Effector CD8-positive, alpha-beta T cell (primary cell): ENCODE measurements at places on chromosomes 2 and 18.

DNA sequence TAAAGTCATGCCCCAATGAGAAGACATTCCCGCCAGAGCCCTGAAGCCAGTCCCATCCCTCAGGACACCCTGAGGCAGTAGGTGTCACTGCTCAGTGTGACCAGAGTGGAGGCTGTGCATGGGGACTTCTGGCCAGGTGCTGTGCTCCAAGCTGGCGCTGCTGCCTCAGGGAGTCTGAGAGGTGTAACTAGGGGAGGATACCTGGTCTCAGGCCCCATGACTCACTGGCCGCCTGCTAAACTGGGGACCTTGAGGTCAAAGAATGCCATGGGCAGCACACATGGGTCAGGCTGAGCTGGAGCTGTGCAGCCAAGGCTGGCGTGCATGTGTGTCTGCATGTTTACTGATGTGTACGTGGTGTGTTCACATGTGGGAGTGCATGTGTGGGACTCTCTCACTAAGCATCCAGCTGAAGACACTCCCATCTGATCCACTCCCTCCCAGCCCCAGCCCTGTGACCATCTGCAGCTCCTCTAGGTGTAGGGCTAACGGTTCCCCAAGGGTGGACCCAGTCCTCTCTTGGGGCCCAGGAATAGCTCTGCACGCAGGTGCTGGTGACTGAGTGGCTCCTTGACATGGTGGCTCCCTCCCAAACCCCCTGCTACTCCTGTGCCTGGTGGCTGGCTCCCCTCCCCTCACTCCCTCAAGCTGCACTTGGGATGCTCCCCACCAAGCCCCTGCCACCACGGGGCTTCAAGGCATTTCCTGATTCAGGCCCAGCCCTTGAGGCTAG is 16.5 kb downstream of the HS6ST1 start:
- DNase-seq = no peak

GRCh38 chr2:238863749-238864206 is 15.9 kb downstream of the TWIST2 start:
- DNase-seq = no peak

DNA sequence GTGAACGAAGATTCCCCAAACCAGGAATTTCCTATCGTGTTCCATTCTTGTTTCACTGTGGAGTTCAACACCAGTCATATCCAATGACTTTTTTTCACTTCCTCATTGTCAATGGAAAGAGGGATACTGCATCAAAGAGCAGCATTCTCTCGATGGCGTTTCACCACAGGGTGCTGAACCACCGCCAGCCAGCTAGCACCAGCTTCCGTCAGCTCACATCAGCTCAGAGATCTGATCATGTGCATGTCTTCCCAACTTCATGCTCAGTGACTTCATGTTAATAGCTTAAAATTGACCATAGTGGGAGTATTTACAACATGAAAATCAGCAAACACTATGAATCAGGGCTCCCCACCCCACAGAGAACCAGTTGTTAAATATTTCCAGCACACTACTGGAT is 359.9 kb downstream of the TNS1 start:
- no peak for DNase-seq

- DNase-seq = no peak
Observed at GRCh38 chr18:58021504-58021903, 22.5 kb upstream of the NEDD4L start.

- no peak for DNase-seq
Observed at GRCh38 chr18:8489761-8490160, 119.5 kb upstream of the RAB12 start.

GRCh38 chr2:224031358-224031970 is 7.6 kb downstream of the SERPINE2 start:
- DNase-seq = no peak

DNA sequence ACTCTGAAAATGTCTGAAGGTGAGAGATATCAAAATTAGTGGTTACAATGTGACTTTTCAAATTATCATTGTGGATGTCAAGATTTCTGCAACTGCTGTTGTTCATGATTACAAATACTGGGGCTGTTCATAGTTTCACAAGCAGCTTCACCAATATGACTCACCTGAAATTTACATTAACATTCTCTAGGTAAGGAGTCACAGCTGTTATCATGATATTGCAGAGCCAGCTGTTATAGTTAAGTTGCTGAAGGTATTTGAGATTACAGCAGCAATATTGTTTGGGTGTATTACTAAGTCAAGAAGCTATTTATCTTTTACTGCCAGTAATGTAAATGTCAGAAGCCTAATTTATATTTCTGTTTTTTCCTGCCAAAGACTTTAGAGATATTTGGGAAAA is 140.0 kb downstream of the MC4R start:
- DNase-seq = no peak

- DNase-seq = no peak
Observed at GRCh38 chr2:115807276-115807675, 1364.8 kb downstream of the DPP10 start.

DNA sequence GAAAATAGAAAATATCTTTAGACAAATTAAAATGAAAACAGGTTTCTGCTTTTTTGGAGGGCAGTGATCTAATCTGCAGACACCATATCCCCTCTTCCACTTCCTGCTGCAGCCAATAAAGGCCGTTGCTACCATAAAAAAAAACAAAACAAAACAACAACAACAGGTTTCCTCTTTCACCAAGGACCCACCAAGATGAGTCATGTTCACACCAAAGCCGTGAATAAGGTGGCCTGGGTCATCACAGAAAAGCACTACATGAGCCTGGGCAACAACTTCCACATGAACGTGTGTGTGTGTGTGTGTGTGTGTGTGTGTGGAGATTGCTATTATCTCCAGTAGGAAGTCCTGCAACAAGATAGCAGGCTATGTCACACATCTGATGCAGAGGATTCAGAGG is 24.8 kb upstream of the TFCP2L1 start:
- no peak for DNase-seq

- no peak for DNase-seq
Observed at GRCh38 chr2:159457589-159457988, 158.8 kb downstream of the BAZ2B start.

GRCh38 chr18:63604791-63605567 is 17.8 kb downstream of the SERPINB13 start:
- no peak for DNase-seq

DNA sequence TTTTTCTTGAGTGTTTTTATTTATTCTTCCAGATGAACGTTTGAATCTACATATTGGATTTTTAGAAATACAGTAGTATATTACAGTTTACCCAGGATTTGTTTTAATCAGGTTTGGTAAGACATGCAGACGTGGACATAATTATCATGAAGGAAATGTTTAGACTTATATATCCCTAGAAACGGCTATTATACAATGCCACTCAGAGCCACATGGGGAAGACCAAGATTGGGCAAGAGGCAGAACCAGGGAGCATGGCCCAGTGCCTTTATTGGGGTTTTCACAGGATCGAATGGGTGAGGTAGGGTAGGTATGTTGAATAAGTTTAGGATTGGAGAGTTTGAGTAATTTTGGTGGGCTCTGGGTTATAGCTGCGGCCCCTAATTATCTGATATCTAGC is 212.2 kb downstream of the CAMKMT start:
- no peak for DNase-seq

DNA sequence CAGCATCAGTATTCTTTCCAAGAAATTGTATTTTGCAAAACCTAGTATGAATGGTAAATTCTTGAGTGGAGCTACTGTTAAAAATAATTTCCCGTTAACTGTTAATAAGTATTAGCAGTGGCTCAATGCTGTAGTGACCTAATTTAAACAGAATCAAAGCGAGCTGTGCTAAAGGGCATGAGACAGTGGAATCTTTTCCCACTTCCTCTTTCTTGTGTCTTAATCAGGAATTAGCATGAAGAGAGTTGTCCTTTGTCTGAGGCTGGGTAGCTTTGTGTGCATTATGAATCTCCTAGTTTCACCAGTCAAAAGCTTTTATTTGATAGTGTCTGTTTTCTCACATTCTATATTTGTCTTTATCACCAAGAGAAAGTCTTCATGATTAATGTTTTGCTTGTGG is 298.8 kb upstream of the GCFC2 start:
- no peak for DNase-seq

- no peak for DNase-seq
Observed at GRCh38 chr2:192578780-192579179, 384.0 kb upstream of the TMEFF2 start.

GRCh38 chr2:224764565-224765236 is 48.5 kb upstream of the CCDC195 start:
- DNase-seq = no peak

DNA sequence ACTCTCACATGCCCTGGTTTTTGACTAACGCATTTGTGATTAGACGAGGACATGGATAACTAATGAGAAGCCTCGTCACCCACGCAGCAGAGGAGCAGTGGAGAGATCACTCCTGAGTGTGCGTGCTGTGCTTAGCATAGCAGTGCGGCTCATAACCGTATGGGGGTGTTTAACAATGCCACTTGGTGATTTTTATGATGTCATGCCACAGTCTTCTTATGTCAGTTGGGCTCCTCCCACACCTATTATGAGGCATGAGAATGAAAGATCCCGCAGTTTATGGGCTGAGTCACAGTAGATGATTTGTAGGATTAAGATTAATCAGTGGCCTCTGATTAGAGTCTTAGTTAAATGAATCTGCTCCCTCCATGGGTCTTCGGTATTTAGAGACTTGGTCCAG is 2.5 kb upstream of the SMIM21 start:
- DNase-seq = no peak

DNA sequence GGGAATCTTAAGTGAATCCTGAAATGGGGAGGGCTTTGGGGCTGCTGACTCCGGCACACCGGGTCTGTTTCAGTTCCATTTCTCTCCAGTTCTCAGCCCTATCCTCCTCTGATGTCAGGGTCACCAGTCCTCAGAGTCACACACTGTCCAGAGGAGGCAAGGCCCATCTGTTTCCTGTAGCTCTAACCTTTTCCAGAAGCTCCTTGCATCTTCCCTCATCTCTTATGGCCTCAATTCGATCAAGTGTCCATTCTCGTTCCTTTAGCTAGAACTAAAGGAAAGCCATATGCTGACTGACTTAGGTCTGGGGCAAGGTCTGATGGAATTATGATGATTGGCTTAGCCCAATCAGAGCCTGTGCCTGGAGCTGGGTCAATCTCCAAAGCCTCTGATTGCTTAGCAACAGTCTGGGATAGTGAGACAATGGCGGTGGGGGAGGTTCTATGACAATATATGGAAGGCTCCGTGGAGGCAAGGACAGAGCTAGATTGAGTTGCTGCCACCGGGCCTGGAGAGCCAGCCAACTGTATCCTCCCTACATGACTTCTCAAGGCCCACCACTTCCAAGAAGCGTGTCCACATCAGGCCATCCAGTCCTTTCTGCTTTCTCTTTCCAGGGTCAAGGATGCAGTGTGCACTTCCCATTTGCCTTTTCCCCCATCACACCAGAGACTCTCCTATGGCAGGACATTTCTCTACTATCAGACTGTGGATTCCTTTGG is 5.2 kb downstream of the ANKRD53 start:
- DNase-seq = no peak

- DNase-seq = no peak
Observed at GRCh38 chr2:239777219-239777618, 247.9 kb downstream of the NDUFA10 start.

GRCh38 chr2:92072461-92073035 is 2798.7 kb upstream of the TEKT4 start:
- DNase-seq = no peak

GRCh38 chr18:58562146-58562998 is 66.5 kb downstream of the ALPK2 start:
- no peak for DNase-seq

DNA sequence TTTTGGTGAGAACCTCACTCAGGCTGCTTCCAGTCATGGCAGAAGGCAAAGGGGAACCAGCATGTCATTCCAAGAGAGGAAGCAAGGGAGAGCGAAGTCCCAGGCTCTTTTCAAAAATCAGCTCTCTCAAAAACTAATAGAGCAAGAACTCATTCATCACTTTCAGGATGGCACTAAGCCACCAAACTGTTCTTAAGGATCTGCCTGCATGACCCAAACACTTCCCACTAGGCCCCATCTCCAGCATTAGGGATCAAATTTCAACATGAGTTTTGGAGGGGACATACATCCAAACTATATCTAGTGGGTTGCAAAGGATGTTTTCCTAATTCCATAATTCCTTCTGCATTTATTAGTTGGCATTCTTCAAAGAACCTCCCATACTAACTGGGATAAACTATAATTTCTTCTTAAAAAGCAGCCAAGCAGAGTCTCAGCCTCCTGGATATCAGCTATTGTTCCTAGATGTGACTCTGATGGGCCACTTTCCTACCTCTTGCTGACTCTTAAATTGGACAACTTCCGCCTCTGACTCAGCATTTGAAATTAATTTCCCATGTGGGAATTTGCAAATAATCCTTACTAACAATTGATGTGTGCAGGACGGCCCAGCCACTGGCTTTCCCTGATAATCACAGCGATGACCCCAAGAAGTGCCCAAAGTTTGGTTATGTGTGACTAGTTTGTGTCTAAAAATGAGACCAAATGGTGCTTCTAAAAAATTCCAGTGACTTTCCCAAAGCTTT is 5.5 kb upstream of the REV1 start:
- DNase-seq = no peak

DNA sequence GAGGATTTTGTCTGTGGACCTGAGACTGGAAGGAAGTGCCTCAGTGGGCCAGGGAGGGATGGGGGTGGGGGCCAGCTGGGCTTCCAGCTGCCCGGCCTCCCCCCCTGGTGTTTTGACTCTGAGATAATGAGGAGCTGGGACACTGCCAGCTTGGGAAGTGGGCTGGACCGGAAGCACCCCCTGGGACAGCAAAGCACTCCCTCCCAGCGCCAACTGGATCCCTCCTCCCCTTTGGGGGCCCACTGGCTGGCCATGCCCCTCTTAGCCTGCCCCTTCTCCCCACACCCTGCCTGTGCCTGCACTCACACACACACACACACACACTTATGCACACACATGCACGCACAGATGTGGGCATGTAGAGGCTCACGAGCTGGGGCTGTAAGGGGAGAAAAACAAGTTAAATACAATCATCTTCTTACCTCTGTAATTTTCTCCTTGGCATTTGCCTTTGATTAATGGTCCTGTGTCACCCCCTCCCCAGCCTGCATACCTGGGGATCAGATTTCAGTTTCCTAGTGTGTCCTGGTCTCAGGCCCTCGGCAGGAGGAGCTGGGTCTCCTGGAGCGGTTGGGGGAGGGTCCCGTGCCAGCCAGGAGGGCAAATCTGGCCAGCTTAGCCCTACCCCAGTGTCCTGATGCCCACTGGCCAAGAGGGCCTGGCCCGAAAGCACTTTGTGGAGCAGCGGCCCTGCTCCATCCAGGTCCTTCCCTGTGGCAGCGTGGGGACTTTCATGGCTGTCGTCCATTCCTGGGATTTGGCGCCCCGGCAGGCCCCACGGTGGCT is 3.6 kb downstream of the ITM2C start:
- no peak for DNase-seq

GRCh38 chr18:48583573-48583972 is 44.7 kb downstream of the CTIF start:
- no peak for DNase-seq

DNA sequence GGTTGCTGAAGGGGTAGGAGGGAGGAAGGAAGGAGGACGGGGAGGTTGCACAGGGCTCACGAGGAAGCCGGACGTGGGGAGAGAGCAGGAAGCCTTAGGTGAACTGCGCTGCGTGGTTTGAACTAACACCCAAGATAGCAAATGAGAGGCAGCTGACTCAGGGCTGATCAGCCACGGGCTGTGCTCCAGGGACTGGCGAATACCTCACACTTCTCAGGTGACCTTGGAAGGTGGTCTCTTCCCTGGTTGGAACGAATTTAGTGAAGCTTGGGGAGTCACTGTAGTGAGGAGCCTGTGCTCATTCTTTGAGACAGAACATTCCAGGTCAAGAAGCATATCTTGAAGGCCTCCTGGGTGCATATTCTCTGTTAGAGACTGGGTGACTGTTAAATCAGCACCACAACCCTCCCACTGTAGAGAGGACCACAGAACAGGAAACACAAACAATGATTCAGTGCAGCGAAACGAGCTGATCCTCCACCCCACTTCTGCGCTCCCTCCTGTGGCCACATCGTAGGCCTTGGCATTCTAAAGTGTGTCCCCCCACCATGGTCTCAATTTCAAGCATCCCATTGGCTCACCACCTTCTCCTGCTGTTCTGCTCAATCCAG is 33.8 kb downstream of the TOGARAM2 start:
- DNase-seq = peak; percentile 18
